ENCODE measurements at places on chromosomes 2 and 18. TPM values are rescaled to one million over a fixed set of nuclear protein-coding genes. Genes with fewer than 3 reads are reported as not detected.

HJURP gene
- 5.4 TPM for total RNA-seq

DNAJC5G gene
- not detected for total RNA-seq

CYP27C1 gene
- total RNA-seq = 4.6 TPM

ANO7 gene
- total RNA-seq = 0.59 TPM

RPIA gene
- total RNA-seq = 7.0 TPM

ATAD2B gene
- 17.7 TPM for total RNA-seq

CRIM1 gene
- total RNA-seq = 24.8 TPM

C2orf72 gene
- 1.6 TPM for total RNA-seq

SNORC gene
- 0.83 TPM for total RNA-seq

MYO3B gene
- total RNA-seq = 0.18 TPM
